T-helper 17 cell (primary cell): ENCODE measurements at places on chromosomes 2 and 18. TPM values are rescaled to one million over a fixed set of nuclear protein-coding genes. Genes with fewer than 3 reads are reported as not detected.

DNA sequence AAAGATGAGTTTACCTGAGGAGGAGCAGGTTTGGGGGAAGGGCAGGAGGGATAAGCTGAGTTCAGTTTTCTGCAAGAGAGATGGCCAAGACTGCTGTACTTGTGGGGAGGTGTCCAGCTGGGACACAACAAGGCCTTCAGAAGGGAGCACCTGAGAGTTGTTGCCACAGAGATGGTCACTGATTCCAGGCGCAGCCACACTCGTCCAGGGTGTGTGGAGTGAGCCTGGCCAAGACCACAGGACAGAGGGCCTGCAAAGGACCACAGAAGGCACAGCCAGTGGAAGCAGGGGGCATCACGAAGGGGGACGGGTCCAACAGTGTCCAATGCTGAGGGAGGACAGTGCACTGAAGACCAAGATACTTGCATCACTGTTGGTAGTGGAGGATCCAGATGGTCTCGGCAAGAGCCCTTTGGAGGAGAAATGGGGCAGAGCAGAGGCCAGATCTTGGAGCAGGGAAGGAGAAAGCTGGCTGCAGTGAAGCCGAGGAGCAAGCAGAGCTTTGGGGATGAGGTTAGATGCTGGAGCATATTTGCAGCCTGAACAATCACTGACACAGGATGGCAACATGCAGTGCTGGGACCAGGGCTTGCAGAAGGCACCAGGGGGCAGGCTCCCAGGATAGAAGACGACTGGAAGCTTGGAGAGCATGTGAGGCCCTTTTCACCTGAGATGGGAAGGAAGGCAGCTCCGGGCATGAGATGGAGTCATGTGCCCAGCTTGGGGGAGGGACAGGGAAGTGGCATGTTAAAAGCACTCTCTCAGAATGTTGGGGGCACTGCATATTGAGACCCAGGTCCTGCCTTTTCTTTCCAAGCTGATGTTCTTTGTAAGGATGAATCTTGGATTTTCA, 214.0 kb downstream of the CYP26B1 start:
- DNase-seq: no peak

The SKOR2 gene
- not detected for total RNA-seq

DNA sequence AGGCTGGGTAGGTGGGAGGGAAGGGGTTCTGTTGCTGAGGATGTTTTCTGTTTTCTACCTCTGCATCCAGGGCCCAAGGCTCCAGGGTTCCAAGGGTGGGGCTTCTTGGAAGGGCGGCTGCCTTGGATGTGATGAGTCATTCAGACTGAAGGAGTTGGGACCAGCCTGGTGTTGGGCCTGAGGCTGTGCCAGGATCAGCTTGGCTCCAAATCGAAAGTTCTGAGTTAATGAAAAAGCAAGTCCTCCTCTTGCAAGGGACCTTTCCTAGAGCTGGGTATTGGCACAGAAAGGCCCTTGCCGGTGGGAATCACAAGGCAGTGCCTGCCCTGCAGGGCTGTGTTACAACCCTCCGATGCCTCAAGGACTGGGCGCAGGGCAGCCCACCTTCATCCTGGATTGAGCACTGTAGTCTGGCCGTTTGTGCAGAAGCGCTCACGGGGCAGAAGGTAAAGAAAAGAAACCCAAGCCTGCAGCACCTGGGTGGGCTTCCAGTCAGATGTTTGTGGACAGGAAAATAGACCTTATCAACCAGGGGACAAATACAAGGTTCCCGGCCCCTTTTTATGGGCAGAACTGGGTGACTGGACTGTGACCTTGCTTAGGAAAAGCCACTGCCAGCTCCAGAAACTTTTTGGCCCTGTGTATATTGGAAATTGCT, 52.5 kb upstream of the MCFD2 start:
- DNase-seq: no peak

The SLC35F6 gene
- total RNA-seq: 16.0 TPM

- no peak for DNase-seq
These were observed 1178.7 kb downstream of the SUCLG1 start for GRCh38 chr2:83280391-83280790.

DNA sequence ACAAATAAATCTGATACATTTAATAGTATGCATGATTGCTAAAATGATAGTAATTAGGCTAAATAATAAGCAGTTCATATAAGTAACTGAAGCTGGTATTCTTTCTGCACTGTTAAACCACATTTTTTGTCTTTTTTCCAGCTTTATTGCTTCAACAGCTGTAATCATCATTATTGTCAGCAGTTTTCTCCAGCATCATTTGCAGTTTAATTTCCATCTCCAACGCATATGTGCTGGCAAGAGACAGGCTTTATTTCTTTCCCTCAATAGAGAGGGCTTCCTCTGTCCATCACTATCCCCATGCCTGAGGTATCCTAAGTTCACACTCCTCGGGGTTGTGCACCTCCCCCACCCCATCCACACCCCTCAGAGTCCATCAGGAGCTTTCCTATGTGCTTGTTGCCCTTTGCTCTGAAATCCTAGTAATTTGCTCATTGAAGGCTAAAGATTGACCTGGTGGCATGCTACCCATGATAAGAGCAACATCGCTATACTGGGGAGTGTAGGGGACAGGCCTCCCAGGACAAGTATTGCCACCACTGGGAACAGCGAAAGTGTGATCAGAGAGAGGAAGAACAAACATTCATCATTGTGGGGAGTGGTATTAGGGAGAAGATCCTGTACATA, 37.1 kb downstream of the B4GALT6 start:
- no peak for DNase-seq

- no peak for DNase-seq
These were observed 105.0 kb downstream of the HIBCH start for GRCh38 chr2:190214426-190215194.

- DNase-seq: no peak
These were observed 57.1 kb downstream of the ADCYAP1 start for GRCh38 chr18:961644-962355.

DNA sequence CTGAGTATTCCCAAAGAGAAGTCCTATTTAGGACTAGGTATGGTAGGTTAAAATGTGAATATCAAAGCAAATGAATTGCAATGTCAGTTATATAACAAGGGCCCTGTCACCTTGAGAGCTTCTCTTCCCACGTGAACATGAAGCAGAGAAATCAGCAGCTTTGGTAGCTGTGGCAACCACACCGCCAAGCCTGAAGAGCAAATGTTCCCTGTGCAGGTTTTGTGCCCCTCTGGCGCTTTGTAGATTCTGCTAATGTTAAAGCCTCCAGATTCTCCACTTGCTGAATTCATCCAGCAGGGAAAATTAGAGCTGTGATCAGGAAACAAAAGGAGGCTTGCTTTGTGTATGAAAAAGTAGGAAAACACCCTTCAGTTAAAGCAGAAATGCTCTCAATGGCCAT, 322.6 kb downstream of the RBM43 start:
- DNase-seq: no peak

DNA sequence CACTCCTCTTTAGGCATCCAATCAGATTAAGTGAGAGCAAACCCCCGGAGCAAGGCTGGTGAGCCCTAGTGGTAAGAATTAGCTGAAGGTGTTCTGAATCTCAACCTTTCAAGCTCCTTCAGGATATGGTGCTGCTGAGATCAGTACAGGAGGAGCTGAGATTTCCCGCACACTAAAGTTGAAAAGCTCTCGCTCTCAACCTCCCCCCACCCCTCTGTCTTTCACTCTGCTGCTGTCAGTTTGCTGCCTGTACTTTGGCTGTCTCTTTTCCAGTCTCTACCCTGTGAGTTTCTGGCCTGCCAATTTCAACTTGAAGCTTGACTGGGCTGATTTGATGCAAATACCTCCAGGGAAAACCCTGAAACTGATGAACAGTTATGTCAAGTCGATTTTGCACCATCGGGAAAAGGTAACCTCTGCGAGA, 15.7 kb downstream of the ZEB2 start:
- no peak for DNase-seq

The HOXD8 gene
- total RNA-seq: not detected

The MC2R gene
- total RNA-seq: not detected

DNA sequence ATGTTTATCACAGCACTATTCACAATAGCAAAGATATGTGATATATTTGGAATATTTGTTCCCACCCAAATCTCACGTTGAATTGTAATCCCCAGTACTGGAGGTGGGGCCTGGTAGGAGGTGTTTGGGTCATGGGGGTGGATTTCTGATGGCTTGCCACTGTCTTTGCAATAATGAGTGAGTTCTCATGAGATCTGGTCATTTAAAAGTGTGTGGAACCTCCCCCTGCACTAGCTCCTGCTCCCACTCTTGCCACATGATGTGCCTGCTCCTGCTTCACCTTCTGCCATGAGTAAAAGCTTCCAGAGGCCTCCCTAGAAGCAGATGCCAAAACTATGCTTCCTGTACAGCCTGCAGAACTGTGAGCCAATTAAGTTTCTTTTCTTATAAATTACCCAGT, 72.2 kb upstream of the DYNC1I2 start:
- DNase-seq: no peak

The ZNF892 gene
- 2.0 TPM for total RNA-seq

DNA sequence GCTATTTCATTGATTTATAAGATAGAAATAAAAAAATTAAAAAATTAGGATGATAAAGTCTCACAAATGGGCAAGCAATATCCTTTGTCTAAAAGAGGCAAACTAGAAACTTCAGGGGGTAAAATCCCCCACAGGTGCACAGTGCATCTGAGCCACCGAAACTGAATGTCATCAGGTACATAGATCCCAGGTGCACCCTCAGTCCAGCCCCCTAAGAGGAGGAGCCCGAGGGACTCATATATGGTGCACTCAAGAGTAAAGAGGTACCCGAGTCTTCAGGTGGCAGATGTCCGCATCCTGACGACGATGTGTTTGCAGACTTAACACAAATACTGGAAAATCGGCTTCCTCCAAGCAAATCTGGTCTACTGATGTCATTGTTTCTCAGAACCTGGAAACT, 11.3 kb downstream of the QPCT start:
- DNase-seq: no peak

DNA sequence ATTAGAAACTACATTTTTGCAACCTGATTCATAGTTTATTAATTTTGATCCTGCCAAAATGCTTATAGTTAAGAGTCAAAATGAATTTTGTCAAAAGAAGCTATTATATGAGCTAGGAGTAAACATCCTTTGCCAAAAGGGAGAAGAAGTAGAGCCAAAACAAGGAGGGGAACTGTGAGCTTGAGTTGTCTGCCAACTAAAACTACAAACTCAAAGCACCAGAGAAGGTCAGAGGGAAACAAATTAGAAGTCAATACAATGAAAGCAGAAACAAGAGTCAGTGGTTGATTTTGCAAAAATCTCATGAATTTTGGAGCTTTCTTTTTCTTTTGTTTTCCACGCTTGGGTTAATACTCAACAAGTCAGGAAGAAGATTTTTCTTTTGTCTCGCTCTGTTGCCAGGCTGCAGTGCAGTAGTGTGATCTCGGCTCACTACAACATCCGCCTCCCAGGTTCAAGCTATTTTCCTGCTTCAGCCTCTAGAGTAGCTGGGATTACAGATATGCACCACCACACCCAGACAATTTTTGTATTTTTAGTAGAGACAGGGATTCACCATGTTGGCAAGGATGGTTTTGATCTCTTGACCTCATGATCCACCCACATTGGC, 508.5 kb downstream of the RIT2 start:
- no peak for DNase-seq

The ARHGAP25 gene
- 75.6 TPM for total RNA-seq

The DSG2 gene
- not detected for total RNA-seq

DNA sequence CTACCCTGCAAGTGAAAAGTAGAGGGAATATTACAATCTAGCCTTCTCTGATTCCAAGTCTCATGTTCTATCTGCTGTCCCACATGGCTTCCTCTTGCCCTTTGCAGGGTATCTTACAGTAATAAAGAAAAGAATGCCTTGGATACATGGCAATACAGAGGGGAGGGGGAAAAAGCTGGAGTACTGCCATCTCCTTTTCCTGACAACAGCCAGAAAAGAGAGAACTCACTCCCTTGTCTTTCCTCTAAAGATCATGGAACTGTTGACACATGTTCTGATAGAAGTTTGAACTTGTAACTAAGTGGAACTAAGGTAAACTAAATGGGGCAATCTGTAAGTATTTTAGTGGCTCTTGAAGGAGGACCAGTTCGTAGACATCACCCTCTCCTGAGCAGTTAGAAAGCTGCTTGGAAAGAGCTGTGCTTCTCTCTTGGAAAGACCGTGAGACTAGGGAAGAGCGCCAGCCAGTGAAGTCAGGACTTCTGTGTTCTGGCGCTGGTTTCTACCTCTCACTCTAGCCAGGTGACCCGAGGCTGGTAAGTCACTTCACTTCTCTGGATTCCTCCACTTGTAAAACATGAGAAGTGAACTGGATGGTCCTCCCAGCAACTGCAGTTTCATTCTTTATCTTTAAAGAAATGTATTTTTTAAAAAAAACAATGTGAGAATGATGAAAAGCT, 242.3 kb upstream of the FOSL2 start:
- DNase-seq: no peak

The SCN9A gene
- 0.21 TPM for total RNA-seq

The TUBB8B gene
- not detected for total RNA-seq

DNA sequence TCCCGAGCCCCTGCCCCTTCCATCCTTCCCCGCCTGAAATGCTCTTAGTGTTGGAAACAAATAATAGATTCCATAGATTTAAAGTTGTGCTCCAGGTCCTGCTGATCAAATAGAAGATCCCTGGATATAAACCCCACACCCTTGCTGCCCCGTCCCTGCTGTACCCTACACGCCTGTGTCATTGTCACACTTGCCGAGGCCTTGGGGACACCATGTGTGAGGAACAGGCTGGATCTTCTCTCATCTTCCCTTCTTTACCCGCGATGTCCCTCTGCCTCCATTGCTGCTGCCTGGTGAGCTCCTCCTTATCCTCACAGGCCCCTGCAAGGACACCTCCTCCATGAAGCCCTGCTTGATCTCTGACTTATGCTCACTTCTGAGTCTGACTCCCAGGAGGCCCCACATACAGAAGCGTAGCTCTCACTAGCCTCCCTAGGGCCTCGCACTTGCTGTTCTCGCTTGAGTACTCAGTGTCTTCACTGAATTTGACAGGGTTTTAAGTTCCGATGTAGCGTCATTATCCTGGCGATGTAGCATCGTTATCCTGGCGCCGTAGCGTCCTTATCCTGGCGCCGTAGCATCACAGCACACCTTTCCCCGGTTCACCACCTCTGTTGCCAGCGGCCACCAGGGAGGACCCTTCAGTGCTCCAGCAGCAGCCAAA, 221.9 kb downstream of the NDUFA10 start:
- DNase-seq: no peak

GRCh38 chr2:102915128-102915527, 153.3 kb downstream of the TMEM182 start:
- no peak for DNase-seq

The MYO7B gene
- 0.23 TPM for total RNA-seq

DNA sequence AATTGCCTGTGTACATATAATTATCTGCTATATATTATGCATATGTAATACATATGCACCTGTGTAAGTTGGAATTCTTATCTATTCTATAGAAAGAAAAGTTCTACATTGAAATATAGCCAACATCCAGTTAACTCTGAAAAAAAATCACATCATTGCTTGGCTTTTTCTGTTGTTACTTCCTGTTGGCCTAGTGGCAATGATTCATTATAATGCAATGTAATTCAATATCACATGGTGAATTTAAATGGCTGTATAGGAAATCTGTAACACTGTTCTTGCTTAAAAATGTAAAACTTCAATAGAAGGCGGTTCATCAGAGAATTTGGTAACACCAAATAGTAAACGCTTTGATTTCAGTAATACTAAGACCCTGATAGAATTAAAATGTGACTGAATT, 44.5 kb upstream of the MAP4K3 start:
- DNase-seq: no peak
